ENCODE measurements at places on chromosomes 7 and 10.

GRCh38 chr7:92973974-92974373 lies 137.6 kb upstream of the CDK6 start:
- no peak for DNase-seq

- no peak for DNase-seq
Measured at GRCh38 chr10:30821994-30822692, 192.6 kb upstream of the LYZL2 start.

- DNase-seq, result no peak
Measured at GRCh38 chr7:26275213-26275612, 16.4 kb upstream of the SNX10 start.

- DNase-seq, result no peak
Measured at GRCh38 chr10:63614371-63614891, 93.2 kb downstream of the REEP3 start.

DNA sequence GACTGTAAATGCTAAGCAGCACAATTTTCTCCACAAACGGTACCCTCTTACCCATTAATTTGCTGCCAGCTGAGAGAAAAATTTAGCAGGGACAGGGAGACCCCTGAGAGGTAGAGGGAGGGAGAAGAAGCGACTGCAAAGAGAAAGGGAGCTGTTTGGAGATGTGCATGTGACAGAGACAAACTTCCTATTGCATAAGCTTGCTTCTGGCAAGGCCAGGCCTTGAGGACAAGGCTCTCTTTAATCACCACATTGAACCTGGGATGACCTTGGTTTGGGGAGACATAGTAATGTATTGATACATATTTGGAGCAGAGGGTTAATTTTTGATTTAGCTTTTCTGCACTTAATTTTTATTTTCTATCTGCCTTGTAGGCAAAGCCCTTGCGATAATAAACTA lies 31.1 kb upstream of the HIBADH start:
- no peak for DNase-seq

GRCh38 chr7:112881-113280 lies 79.5 kb upstream of the FAM20C start:
- no peak for DNase-seq

DNA sequence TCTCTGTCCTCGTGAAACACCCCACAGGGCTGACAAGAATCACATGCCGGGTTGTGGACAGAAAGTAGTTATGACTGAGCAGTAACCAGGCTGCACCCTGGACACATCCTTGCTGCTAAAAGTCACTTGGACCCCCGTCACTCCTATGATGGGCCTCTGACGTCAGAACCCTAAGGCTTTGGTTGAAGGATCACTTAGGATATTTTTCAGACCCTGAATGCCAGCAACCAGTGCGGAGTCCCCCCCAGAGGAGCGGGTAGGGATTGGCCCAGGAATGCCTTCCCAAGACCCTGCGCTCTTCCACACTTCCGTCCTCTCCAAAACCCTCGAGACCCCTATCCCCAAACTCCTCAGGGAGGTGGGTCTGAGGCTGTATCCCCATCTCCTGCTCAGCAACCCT lies 52.1 kb downstream of the CFAP46 start:
- no peak for DNase-seq

DNA sequence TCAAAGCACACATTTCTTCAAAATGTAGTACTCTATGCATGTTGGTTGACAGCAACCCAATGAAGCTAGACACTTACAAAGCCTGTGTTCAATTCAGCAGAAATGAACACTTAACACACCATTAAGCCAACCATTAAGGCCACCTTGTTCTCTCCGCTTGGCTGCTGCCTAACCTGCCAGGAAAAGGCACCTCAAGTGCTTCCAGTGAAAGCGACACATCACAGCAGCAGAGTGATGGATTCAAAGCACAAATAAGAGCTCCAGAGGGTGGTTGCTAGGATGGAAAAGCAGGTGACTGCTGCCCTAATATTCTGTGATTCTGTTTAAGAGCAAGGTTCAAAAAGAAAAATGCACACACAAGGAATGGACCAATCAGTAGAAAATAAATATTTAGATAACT lies 81.5 kb upstream of the GNAI1 start:
- no peak for DNase-seq

GRCh38 chr7:31186202-31186601 lies 134.1 kb downstream of the ADCYAP1R1 start:
- no peak for DNase-seq

GRCh38 chr10:77163670-77164348 lies 473.8 kb downstream of the KCNMA1 start:
- peak; percentile 27 for DNase-seq

- DNase-seq, result no peak
Measured at GRCh38 chr7:39212876-39213275, 235.2 kb downstream of the POU6F2 start.

DNA sequence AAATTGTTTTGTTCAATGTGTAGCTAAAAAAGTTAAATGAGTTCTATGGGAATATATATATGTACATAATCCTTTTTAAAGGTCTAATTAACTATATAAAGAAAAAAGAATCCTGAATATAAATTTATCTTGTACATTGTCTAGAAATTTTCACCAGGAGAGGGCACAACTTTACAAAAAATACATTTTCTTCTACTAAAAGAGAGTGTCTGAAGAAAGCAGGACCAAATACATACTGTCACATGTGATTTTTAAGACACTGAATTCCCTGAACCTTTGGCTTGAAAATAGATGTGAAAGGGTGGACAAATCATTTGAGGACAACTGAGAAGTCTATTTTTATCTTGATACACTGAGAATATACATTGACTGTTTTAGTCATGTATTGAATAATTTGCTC lies 204.3 kb downstream of the DGKB start:
- DNase-seq, result no peak

- no peak for DNase-seq
Measured at GRCh38 chr10:2005546-2005945, 268.2 kb upstream of the ADARB2 start.

DNA sequence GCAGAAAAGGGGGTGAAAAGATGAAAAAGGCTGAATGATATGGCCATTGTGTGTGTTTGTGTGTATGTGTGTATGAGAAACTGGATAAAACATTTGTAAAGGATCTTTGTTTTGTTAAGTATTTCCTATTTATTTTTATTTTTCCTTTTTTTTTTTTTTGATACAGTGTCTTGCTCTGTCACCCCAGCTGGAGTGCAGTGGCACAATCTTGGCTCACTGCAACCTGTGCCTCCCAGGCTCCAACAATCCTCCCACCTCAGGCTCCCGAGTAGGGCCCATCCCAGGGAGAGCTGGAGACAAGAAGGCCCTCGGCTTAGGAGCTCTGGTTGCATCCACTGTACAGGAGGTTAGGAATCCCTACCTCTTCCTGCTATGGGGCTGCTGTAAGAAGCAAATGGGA lies 6.9 kb upstream of the CALML5 start:
- no peak for DNase-seq

DNA sequence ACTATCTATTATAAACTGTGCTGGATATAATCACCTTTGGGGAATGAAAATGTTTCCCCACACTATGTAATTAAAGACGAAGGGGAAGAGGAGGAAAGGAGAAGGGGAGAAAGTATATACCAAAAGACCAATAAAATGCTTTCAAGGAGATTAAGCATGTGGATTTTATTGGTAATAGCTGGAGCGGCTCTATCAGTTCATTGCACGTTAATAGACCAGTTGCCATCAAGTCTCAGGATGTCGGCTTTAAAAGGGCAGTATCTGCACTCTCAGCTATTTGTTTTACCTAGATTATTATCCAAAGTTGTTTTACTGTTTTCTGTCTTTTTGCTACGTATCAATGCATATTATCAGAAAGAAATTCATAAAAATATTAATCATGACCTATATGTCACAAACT lies 9.0 kb downstream of the ETV1 start:
- no peak for DNase-seq

- no peak for DNase-seq
Measured at GRCh38 chr7:154886591-154886990, 116.3 kb downstream of the PAXIP1 start.

DNA sequence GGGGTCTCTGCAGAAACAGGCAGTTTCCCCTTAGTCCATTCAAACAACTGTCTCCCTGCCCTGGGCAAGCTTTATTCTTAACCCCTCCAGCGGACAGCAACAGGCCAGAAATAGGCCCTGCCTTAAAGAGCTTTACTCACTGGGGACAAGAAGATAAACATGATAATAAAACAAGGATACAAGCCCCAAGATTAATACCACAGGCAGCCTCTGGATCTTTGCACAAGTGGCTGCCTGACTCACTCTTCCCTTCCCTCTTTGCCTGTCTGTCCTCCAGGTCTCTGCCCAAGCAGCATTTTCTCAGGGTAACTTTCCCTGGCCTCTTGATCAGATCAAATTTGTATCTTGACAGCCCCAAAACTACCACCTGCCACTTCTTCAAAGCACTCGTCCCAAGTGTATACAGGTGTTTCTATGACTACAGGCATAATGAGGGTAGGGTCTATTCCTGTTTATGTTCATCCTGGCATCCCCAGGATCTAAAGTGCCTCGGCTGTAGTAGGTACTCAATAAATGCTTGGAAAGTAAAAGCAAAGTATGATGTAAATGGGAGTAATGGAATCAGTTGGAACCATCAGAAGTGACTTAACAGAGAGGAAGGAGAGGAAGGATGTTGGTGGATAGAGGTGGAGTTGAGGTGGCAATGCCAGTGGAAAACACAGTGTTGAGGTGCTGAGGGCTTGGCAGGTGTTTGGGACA lies 7.0 kb upstream of the CAMK2G start:
- DNase-seq, result no peak

- DNase-seq, result no peak
Measured at GRCh38 chr7:104059103-104059502, 69.6 kb upstream of the RELN start.

- DNase-seq, result no peak
Measured at GRCh38 chr10:71684356-71685173, 35.0 kb downstream of the C10orf105 start.

DNA sequence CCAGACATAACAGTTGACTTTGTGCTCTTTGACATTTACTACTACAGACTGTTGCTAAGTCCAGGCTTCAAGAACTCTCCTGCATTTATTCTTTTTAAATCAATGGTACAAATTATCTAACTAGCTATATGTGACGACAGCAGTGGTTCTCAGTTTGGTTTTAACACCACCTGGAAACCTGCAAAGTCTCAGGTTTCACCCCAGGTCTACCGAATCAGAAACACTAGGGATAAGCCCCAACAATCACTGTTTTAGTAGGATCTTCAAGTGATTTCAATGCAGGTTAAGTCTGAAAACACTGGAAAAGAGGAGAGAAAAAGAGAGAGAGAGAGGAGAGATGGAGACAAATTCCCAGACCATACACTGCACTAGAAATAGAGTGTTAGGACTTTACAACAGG lies 519.0 kb downstream of the PCDH15 start:
- DNase-seq, result no peak

GRCh38 chr10:18505456-18506118 lies 145.8 kb downstream of the NSUN6 start:
- no peak for DNase-seq

GRCh38 chr10:113732966-113733365 lies 18.5 kb upstream of the PLEKHS1 start:
- DNase-seq, result no peak

DNA sequence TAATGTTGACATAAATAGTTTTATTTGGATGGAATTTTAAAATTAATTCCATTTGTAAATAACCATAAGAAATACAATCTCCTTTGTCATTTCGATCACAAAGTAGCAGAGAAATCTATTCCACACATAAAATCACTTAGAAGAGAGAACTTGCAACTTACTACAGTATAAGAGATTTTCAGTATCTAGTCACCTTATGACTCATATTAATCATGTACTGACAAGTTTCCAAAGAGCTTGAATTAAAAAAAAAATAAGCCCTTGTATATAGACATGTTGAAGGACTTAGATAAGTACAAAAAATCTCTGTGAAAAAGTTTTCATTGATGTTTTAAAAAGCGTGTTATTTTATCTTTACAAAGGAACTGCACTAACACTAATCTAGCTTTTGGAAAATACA lies 207.1 kb upstream of the ETV1 start:
- no peak for DNase-seq

- no peak for DNase-seq
Measured at GRCh38 chr7:5686131-5686530, 95.3 kb downstream of the RNF216 start.

GRCh38 chr7:105493923-105494315 lies 28.2 kb downstream of the PUS7 start:
- peak; percentile 54 for DNase-seq

- no peak for DNase-seq
Measured at GRCh38 chr7:97847791-97848190, 24.4 kb downstream of the ASNS start.

DNA sequence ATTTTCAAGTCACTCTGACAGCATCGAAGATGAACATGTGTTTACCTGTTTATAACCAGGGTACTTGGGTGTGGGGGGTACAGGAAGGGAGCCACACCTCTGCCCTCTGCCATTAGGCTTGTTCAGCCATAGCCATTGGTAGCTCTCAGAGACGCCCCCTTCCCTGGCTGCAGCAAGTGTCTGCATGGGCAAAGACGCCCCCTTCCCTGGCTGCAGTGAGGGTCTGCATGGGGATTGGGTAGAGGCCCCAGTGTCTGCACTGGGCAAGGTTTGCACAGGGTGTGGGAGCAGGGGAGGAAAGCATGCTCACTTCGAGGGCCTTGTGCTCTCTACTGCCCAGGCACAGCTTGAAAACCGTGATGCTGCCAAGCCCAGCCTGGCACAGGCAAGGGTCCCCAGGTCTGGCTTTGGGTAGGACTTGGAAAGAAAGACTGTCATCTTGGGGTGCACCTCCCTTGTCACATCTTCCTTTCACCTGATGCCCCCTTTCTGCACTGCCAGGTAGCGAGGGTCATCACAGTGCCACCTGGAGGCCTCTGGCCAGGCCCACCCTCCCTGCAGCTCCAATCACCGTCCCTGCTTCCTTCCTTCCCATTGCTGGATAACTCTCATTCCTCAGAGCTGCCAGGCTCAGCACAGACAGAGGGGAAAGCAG lies 3.7 kb downstream of the TMEM225B start:
- no peak for DNase-seq

DNA sequence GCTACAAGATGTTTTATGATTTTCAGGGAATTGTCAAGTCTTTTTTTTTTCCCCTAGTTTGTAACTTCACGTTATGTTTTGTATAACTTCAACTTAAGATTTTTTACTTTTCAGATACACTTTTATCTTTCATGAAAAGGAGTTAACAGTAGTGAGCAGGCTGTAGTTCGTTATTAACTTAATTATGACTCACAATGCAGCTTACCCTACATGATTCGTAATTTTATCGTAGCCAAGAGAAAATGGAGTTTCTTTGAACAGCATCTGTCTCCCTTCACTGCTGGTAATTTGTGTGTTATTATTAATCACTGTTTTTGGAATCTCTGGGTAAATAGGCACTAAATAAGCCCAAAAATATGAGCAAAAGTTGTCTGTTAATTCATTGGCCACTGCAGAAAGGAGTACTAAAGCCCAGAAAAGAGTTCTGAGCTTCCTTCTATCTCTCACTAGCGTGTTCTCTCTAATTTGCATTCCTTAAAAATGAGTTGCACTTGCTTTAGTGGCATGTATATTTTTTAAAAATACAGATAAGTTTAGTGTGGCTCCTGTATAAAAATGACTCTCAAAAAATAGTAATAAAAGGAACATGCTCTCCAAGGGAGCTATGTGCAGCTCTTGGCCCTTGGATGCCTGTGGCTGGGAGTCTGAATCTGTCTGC lies 36.1 kb downstream of the RALA start:
- DNase-seq, result no peak

- no peak for DNase-seq
Measured at GRCh38 chr10:38730076-38730475, 635.9 kb downstream of the ZNF37A start.

- DNase-seq, result no peak
Measured at GRCh38 chr10:119254335-119254734, 47.0 kb downstream of the GRK5 start.

GRCh38 chr10:58330431-58330830 lies 4.4 kb upstream of the UBE2D1 start:
- DNase-seq, result no peak

All from breast epithelium (tissue), 4 donors.